ENCODE measurements at places on chromosomes 1 and 21.

- peak; percentile 2 for DNase-seq
Measured at GRCh38 chr1:40478276-40478675, 1.2 kb downstream of the ZFP69 start.

DNA sequence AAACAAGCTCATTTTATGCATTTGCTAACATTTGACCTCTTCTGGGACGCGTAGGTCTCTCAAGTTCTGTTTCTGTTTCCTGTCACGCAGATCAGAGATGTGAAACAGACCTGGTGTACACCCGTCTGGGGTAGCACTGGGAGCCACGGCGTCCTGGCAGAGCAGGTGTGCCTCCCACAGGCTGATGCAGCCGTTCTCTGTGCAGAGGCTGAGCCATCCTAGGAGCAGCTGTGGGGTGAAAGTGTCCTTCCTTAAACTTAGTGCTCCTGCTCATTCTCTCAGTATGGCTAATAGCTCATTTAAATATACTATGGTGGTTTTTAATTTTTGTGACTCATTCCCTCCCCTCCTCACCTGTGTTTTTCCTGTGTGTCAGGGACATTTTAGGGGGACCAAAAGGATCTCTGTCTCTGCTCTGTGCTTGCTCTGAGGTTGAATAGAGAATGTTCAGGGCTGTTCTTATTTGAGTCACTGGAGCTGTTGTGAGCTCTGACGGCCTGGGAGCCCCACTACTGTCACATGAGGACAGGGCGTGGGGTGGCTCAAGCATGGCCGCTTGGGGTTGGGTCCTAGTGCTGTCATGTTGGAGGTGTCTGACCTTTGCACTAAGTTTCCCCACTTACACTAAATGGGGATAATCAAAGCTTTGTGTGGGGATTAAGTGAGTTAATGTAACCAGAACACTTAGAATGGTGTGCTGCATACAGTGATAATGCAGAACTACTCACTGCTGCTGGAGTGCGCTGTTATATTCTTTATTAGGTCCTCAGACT lies 43.0 kb downstream of the GALNT2 start:
- DNase-seq = no peak

GRCh38 chr1:53214376-53214940 lies 6.0 kb downstream of the CZIB start:
- DNase-seq = no peak

GRCh38 chr1:93186667-93187066 lies 6.1 kb downstream of the CCDC18 start:
- DNase-seq = no peak

GRCh38 chr1:214002472-214002871 lies 14.7 kb downstream of the PROX1 start:
- no peak for DNase-seq

DNA sequence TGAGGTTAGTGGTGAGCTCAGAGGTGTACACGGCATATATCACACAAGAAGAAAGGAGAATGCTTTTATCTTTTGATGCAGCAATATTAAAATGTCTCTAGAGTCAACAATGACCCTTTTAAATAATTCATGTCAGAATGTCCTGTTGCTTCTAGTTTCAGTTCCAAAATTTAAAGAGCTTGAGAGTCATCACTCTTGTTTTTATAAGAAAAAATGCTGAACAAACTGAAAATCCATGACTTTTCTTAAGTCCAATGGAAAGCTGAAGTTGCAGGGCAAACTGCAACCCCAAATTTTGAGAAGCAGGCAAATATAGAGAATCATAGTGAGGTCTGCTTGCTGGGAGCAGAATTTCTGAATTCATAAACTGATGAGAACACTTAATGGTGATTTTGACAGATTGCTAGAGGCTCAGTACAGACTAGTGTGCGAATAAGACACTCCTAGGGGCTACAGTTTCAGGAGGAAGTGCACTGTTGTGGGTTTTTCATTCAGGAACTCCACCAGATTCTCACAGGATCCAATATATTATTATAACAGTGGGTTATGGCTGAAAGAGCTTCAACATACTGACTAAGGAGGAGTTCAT lies 135.1 kb downstream of the CLIC6 start:
- DNase-seq = no peak

DNA sequence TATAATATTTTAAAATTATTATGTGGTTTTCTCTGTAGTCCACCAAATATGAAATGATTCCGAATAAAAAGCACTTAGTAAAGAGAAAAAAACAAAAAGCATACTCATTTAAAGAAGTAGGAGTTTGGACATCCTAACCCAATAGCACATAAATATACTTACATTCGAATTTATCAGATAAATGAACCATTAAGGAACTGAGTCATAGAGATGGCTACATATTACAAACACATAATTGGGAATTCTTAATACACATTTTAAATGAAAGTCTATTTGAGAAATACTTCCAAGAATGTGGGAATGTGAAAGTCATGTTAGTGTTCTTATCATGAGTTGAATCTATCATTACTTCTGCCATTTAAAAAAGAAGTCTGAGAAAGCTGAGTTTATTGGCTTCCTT lies 75.0 kb downstream of the USP24 start:
- no peak for DNase-seq

GRCh38 chr1:21192284-21192683 lies 15.6 kb upstream of the EIF4G3 start:
- DNase-seq = peak; percentile 35

GRCh38 chr1:84582802-84583587 lies 8.8 kb upstream of the CTBS start:
- peak; percentile 50 for DNase-seq

DNA sequence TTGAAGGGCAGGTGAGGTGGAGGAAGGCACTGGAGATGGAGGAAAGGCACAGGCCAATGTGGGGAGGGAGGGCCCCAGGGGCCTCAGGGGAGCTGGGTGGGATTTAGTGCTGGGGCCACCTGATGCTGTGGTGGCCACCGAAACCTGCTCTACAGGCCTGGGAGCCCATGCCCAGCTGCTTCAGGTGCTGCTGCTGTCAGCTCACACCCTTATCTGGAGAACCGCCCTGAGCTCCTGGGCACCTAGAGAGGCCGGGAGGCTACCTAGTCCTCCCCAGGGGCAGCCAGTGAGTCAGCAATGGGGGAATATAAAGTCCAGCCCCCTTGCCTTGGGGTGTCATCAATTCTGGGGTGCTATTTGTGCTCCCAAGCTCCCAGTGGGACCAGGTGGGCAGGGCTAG lies 12.2 kb downstream of the FAM131C start:
- no peak for DNase-seq

GRCh38 chr1:43108080-43108479 lies 64.0 kb downstream of the EBNA1BP2 start:
- DNase-seq = no peak

DNA sequence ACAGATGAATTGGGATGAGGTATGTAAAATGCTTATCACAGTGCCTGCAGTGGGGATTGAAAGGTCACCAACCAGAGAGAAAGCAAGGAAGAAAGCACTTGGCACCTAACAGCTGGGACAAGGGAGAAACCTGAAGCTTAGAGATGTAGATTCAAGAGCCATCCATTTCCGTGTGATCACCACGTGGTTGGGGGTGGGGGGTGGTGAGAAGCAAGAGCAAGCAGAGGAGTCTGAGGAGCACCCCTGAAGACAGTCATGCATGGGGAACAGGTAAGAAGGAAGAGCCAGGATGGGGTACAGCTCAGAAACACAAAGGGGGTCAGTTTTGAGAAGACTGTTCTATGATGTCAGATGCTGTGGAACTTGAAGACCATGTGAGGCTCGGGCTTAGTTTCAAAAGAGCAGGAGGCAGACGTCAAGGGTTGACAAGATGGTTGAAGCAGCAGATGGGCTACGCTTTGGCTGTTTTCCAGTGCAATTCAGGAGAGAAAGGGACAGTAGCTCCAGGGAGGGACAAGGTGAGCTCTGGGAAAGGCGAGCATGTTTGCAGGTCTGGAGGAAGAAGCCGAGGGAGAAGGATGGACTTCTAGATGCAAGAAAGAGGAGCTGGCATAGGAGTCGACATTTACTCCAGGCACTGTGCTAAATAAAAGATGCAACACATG lies 17.4 kb downstream of the KANK4 start:
- no peak for DNase-seq

- no peak for DNase-seq
Measured at GRCh38 chr1:185886671-185887070, 152.5 kb downstream of the HMCN1 start.

DNA sequence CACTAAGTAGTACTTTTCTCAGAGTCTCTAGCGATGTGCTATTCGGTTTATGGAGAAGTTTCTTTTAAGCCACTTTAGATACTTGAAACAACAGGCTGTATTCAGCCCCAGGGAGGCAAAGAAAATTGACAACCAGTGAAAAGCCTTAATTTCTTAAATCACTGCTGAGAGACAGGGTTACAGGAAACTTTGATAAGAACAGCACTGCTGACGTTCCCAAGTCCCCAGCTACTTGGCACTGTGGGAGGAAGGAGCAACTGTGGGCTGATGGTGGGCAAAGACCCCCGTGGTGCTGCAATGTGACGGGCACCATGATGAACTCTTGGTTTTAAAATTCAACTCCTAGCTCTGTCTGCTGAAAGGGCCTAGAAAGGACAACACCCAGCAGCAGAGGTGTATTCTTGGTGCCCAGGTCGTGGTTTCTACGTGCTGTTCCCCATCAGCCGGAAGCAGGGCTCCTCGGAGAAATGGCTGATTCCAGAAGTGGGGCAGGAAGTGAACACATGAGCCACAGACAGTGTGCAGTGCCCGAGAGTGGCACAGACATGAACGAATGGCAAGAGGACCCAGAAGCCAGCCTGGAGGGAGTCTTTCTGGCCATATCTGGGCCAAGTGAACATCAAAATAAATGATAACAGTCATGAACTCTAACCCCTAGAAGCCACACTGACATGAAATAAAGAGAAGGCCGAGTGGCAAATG lies 5.3 kb downstream of the PTTG1IP start:
- DNase-seq = no peak

DNA sequence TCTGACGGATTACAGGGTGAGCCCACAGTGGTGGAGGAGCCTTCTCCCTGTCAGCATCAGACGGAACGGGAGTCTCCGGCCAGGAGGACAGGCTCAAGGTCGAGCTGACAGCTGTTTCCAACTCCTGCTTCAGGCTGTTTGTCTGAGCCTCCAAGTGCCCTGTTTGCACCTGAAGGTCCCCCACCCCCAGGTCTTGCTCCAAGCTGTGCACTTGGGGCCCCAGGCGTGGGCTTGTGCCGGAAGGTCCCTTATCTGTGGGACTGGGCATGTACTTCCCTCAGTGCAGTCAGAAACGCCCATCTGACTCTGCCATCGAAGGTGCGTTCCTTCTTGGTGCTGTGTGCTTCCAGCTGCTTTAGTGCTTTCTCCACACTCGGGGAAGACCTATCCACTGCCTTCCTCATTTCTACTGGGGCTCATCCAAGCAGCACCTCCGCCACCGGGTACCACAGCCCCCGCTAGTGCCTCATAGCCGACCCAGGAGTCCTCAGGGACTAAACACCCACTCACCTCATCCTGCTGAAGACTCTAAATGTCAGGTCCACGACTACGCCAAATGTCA lies 29.5 kb upstream of the CR2 start:
- DNase-seq = no peak

DNA sequence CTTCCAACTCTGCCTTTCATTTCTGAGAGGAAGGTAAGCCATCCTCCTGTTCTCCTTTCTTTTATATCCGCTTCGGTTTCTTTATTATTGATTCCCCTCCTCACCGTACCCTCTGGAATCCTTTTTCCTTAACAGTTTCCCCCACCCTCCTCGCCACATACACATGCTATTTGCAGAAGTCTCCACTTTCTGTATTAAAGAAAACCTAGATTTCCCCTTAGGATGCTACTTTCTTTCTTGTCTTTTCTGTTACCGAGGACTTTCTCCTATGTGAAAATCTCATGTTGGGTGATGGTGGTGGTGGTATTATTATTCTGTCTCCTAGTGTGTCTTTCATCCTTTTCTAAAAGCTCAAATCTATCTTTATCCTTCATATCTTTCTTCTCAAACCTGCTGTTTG lies 62.3 kb downstream of the AK4 start:
- no peak for DNase-seq

- no peak for DNase-seq
Measured at GRCh38 chr1:210024996-210025395, 87.0 kb downstream of the SYT14 start.

DNA sequence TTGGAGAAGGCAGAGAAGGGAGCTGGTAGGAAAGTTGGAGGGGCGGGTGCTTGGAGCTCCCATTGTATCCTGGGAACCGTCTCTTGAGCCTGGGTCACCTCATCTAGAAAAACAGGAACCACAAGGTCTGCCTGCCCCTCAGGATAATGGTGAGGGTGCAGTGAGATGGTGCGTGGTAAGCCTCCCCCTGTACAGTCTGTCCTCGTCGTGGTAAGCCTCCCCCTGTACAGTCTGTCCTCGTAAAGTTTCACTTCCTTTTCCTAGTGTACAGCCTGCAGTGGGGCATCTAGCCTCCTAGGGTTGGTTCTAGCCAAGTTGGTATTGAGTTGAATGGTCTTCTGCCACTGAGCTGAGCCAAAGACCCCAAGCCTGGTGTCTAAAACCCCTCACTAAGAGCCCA lies 66.5 kb upstream of the IGSF21 start:
- DNase-seq = no peak

- no peak for DNase-seq
Measured at GRCh38 chr1:42003433-42003832, 84.7 kb upstream of the HIVEP3 start.

DNA sequence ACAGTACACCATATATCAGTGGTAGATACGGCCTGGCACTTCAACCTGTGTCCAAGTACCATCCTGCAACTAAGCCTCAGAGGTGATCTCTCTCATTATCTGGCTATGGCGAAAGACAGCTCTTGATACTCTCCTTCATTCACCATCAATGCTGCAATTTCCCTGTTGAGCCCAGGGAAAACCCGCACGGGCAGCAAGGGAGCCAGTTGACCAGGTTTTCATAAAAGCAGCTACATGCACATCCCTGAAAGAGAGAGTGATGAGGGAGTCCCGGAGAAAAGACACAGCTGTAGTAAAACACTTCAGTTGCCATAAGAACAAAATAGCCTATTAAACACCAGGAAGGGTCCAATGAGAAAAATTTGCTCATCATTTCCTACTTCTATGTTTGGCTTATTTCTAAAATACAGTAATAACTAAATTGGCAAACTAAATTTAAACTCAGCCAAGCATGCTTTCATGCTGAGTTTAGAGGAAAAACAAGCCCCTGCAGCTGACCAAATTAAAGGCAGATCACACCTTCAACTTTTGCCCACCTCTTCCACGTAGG lies 68.3 kb downstream of the CAPZB start:
- DNase-seq = no peak

GRCh38 chr1:40039757-40040510 lies 595 bp upstream of the CAP1 start:
- DNase-seq = peak; percentile 87

Measured in MG63 (cell line).